ENCODE measurements at places on chromosomes 13 and 19. TPM values are rescaled to one million over a fixed set of nuclear protein-coding genes. Genes with fewer than 3 reads are reported as not detected.
A peak's percentile ranks its signal among the peaks of the same experiment; 100 is the strongest.

The FAM32A gene
- total RNA-seq, result 41.9 TPM

The WIZ gene
- total RNA-seq, result 16.7 TPM

The TLE5 gene
- total RNA-seq, result 326 TPM

The LHB gene
- not detected for total RNA-seq

The FCGBP gene
- total RNA-seq, result 3.8 TPM

The AKAP11 gene
- 24.2 TPM for total RNA-seq

The TLE6 gene
- total RNA-seq, result 1.6 TPM

The AP1M2 gene
- not detected for total RNA-seq

The CYP2A13 gene
- not detected for total RNA-seq

The TBCB gene
- total RNA-seq, result 105 TPM

The B3GNT3 gene
- total RNA-seq, result 0.17 TPM

DNA sequence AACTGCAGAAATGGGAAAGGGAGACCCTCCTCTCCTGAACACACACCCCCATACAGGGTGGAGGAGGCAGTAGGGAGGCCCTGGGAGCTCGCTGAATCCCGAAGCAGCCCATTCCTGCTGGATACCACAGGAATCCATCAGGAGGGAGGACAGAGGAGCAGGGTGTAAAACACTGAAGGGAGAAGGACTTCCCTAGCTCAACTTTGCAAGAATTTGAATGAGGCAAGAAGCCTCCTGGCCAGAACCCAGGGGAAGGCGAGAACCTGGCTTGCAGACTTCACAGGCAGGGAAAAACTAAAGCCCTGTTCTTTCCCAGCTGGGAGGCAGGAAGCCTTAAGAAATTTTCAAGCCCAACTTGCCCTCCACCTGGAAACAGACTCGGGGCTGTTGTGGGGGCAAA, 43.5 kb downstream of the ZNF91 start:
- DNase-seq, result no peak

DNA sequence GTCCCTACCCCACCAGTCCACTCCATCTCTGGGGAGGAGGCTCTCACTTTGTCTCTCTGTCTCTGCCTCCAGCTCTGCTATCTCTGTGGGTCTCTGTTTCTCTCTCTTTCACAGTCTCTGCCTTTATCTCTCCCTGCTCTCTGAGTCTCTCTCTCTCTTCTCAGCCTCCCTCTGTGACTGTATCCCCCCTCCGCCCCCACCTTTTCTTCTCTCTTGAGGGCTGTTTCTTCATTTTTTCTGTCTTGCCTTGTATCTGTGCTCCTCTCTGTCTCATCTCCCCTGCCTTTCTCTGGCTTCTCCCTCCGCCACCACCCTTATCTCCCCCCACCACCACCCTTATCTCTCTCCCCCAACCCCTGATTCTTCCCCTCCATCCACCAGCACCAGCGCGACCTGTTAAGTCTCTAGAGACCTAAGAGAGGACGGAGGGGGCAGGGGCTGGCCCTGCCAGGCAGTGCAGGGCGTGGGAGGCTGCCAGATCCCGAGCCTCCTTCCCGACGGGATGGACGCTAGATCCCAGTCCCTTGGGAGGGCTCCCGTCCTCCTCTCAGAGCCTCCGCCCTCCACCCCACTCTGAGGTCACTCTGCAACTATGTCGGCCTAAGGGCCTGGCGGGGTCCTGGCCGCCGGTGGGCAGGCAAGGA, 1.0 kb downstream of the AXL start:
- DNase-seq, result no peak

DNA sequence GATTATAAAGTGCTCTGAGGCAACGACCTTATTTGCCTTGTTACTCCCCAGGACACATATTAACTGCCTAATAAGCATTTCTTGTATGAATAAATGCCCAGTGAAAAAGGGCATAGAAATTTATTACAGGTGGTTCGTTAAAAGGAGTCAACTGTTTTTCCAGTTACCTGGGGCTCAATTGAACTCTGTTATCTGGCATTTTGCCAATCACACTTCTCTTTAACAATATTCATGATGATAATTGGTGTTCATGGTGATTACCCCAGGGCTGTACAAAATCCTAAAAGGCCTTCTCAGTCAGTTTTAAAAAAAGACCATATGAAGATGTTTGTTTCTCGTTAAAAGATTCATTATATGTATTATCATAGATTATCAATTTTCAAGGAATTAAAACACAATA, 57.1 kb downstream of the KL start:
- no peak for DNase-seq

GRCh38 chr13:57136093-57136492, 4.6 kb upstream of the PRR20A start:
- DNase-seq, result no peak

DNA sequence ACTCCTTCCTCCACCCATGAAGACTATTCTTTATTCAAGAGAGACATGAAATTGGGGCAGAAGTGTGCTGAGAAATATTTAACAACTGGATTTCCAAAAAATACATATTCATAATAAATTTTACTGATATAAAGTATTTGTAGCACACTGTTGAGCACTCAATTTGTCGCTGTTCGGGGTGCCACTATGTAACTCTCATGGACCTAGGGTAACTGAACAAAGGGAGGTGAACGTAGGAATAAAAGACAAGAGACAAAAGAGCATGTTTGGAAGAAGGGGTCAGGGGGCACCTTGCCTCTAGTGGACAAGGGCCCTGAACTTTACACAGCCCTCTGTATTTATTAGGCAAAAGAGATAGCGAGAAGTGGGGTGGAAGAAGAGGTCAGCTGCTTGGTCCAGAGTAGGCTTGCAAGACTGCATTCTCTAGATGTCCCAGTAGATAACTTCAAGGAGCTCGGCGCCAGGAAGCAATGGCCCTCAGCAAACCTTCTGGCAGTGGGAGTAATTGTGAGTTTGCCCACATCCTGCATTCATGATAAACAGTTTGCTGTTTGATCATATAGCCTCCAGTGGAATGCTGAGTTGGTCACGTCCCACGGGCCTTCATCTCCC, 4.5 kb upstream of the ZNF175 start:
- DNase-seq, result no peak

DNA sequence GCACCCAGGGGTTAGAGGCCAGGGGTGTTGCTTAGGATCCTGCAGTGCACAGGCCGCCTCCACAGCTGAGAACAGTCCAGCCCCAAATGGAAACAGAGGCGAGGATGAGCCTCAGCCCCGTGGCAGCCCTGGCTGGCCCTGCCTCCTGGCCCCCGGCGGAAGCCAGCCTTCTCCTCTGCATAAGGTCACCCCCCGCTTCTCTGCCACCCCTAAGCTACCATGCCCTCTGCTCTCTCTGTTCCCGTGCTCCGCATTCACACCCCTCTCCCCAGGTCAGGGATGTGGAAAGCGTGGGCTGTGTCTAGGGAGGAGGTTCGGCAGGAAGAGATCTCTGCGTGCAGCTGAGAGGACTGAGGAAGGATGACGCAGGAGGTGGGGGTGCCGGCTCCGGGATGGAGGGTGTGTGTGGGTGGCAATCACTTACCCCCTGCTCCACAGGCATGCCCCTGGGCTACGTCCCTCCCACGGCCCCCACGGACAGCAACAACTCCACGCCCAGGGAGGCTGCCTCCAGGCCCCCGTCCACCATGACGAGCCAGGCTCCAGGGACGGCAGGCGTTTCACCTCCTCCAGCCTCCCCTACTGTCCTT, 6.0 kb downstream of the SSC5D start:
- no peak for DNase-seq

- DNase-seq, result no peak
These were observed 39.0 kb upstream of the WASF3 start for GRCh38 chr13:26518451-26518959.

- no peak for DNase-seq
These were observed 1.2 kb downstream of the RPS19 start for GRCh38 chr19:41861116-41861768.

DNA sequence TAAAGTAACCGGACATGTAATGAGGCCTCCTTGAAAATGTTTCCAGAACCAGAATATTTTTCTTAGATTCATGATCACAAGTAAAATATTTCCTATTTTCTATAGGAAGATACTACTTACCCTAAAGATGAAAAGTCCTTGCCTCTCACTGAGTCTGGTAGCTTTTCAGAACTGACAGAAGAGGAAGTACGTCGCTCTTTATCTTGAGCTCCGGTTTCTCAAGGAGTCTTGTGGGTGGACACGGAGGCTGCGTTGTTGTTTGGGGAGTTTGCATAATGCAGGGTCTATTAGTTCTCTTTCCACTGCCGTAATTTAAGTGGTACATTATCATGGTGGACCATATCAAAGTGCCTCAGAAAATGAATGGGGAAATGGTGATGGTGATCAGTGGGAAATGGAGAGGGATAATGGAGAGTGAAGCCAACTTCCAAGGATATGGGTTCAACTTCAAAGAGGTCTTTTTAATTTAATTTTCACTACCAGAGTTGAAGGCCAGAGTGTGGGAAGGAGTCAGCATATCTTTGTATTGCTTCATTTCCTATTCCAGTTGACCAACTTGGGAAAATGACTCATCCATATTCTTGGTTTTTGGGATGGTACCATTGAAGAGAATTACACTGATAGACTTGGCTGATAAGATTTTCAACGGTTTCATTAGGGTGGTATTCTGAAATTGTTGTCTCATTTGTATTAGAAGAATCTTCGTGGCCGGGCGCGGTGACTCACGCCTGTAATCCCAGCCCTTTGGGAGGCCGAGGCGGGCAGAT, 23.4 kb downstream of the MBD3L2B start:
- DNase-seq, result no peak

GRCh38 chr13:101919541-101920181, 467.2 kb downstream of the ITGBL1 start:
- DNase-seq, result no peak

DNA sequence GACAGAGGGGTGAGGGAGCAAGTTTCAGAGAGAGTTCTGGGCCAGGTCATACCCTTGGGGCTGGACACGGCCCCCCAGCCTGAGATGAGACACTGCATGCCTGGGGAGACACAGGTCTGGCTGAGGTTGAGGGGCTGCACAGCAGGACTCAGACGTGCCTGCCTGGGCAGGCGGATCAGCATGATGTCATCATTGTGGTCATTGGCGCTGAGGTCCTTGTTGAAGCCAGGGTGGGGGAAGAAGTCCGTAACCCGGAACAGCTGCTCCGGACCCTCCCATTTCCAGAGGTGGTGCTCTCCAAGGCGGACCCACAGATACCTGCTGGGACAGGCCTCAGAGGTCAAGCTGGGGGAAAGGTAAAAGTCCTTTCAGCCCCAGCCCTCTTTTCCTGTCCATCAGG, 5.0 kb upstream of the KLK8 start:
- no peak for DNase-seq

DNA sequence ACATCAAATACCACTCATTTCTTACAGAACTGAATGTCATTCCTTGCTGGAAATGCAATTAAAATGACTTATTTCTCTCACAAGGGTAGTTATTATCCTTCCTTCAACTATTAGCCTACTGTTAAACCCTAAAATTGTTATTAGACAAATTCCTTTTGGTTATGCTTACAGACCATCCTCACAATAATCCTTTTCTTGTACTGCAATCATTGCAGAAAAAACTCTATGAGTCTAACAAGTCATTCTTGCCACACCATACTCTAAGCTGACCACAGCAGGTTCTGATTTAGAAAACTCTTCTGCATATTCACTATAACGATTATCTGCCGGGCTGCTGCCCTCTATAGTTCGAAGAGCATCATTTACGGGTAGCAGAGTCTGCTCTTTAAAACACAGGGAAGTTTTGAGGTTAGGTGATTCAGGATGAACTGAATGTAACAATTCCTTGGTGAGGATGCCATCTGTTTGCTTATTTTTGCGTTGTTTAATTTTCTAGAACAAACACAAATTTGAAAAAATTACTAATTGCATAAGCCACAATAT, 38.2 kb downstream of the MTMR6 start:
- DNase-seq, result no peak

GRCh38 chr13:73932091-73932490, 202.1 kb downstream of the KLF12 start:
- peak; percentile 14 for DNase-seq

- DNase-seq, result no peak
These were observed 65.6 kb downstream of the DHRS12 start for GRCh38 chr13:51738226-51738905.

- DNase-seq, result no peak
These were observed 115.3 kb downstream of the RBM26 start for GRCh38 chr13:79290595-79291244.

GRCh38 chr13:20814224-20814910, 40.6 kb upstream of the EEF1AKMT1 start:
- DNase-seq, result no peak

- no peak for DNase-seq
These were observed 119.5 kb downstream of the EFNB2 start for GRCh38 chr13:106415971-106416370.

Measured in activated naive CD4-positive, alpha-beta T cell treated with anti-CD3 and anti-CD28 coated beads for 36 hours (primary cell).